ENCODE measurements at places on chromosomes 16 and 17.
A peak's percentile ranks its signal among the peaks of the same experiment; 100 is the strongest.

GRCh38 chr16:9077091-9077809 is 14.2 kb upstream of the HAPSTR1 start:
- no peak for DNase-seq

DNA sequence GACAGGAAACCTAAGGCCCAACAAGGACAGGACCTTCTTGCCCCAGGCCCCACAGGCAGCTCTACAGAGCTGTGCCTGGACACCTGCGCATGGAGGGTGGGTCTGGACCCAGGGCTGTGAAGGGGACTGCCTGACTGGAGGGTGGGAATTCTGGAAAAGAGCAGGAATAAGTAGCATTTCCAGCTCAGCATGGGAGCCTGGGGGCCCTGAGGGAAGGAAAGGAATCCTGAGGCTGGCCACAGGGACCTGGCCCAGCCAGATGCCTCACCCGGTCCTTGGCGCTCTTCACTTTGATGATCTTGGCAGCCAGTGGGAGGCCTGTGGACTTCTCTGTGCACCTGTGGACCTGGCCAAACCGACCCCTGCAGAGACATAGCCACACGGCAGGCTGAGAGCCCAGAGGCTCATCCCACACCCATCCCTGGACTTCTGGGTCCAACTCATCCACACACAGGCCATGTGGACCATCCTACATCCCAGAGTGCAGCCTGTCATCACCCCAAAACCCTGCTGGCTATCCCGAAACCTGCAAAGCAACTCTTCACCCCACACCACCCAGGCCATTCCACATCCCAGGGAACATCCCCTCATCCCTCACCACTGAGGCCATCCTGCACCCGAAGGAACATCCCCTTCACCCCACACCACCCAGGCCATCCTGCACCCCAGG is 18.7 kb downstream of the MYLK3 start:
- no peak for DNase-seq

DNA sequence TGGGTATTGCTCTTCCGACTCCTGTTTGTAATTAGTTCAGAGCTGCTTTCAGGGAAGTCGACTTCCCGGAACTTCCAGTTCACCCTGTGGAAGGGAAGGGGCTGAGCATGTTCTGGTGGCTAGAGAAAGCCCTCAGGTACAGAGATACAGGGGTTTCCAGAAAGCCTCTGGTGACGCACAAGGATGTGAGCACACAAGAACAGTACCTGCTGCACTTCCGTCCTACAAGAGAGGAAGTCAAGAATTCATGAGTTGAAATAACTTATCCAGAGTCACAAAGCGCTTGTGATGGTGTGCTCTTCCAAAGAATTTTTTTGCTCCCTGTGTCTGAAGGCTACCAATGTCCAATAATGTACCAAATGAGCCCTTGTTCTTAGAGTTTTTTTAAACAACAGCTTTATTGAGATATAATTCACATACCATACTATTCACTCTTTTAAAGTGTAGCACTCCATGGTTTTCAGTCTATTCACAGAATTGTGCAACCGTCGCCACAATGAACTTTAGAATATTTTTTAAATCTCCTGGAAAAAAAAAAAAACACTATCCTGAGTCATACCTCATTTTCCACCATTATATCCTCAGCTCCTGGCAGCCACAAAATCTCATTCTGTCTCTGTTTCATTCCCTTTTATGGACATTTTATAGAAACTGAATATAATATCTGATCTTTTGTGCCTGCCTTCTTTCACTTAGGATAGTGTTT is 327.6 kb downstream of the CDH13 start:
- DNase-seq, result no peak

DNA sequence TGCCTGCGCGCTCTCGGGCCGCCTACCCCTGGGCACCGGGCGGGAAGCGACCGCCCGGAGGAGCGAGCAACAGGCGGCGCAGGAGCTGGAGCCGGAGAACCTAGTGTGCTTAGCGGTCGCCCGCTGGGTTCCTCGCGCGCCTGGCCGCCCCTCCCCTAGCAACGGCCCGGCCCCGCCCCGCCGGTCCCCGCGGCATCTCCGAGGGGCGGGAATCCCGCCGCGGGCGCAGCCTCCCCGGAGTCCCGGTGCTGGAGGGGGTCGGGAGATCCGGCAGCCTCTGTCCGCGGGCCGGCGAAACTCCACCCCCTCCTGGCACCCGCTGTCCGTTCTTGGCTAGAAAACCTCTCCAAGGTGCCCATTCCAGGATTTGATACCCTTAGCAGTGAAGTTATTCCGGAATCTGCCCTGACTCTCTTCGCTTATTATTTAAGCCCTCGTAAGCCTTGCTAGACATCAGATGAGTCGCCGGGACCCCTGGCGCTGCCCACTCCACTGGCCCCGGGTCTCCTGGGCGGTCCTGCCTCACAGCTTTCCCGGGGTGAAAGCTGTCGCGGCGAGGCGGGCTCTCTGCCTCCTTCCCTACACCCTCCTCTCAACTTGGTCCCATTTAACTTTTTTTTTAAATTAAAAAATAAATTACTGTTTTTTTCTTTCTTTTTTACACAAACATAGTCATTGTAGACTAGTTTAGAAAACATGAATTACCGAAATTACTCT is at the start of gene RPRML:
Gene RPRML (minus strand): TSS at position 107 of the 717 bp plus-strand sequence. CDS start 246 bp downstream, outside the sequence.
- DNase-seq, result peak; percentile 25

- no peak for DNase-seq
Measured at GRCh38 chr16:85611194-85611443, 2.0 kb upstream of the GSE1 start.

- no peak for DNase-seq
Measured at GRCh38 chr16:81514041-81514559, 69.5 kb downstream of the CMIP start.

All from activated CD4-positive, alpha-beta T cell treated with anti-CD3 and anti-CD28 coated beads, Interleukin-2, amount 50 U/mL, for 16 hours (primary cell).